ENCODE measurements at places on chromosomes 11 and 22.
A peak's percentile ranks its signal among the peaks of the same experiment; 100 is the strongest.

GRCh38 chr11:4684631-4685285 lies 12.9 kb downstream of the OR51E2 start:
- DNase-seq, result no peak

DNA sequence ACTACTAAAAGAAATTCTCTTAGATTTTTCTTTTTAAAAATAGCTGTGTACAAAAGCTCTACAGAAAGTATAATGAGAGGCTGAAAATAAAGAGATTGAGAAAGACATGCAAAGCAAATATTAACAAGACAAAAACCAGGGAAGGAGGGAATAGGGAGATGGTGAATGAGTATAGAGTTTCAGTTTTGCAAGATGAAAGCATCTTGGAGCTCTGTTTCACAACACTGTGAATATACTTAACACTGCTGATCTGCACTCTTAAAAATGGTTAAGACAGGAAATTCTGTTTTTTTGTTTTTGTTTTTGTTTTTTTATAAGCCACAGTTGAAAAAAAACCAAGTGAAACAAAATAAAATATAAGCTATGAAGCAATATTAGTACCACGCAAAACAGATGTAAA lies 5.5 kb downstream of the TMEM218 start:
- no peak for DNase-seq

DNA sequence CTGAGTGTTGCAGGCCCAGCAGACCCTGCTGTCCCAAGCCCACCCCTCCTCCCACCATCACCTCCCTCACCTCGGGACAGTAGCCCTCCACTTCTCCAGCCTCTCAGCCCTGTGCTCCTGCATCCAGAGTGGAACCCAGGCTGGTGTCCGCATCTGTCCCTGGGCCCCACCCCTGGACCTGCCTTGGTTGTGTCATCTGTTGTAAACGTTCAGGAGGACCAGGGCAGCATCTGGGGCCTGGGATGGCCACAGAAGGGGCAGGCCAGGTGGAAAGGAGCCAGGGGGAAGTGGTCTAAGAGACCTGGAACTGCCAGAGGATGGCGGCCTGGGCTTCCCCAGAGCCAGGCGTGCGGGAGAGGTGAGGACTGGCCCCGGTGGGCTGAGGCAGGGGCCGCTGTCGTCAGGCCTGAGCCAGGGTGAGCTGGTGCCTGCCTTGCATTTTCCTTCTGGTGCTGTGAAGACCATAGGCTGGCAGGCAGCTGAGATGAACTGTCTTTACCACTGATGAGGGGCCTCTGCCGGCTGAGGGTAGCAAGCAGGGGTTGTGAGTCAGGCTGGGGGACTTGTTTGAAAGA lies 26.1 kb upstream of the MGAT3 start:
- no peak for DNase-seq

DNA sequence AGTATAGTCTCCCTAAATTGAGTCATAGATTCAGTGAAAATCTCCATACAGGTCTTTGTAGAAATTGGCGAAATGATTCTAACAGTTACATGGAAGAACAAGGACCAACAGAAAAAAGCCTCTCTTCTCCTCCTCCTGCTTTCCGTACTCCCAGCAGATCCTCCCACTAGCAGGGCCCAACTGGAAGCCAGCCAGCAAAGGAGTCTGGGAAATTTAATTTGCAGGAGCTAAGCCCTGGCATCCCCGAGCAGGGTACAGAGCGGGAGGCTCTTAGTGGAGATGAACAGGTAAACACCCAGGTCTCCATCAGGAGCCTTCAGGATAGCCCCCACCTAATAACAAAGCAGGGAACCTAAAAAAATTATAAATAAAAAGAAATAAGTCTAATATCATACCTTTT lies 1473.8 kb downstream of the TBC1D22A start:
- DNase-seq, result no peak

DNA sequence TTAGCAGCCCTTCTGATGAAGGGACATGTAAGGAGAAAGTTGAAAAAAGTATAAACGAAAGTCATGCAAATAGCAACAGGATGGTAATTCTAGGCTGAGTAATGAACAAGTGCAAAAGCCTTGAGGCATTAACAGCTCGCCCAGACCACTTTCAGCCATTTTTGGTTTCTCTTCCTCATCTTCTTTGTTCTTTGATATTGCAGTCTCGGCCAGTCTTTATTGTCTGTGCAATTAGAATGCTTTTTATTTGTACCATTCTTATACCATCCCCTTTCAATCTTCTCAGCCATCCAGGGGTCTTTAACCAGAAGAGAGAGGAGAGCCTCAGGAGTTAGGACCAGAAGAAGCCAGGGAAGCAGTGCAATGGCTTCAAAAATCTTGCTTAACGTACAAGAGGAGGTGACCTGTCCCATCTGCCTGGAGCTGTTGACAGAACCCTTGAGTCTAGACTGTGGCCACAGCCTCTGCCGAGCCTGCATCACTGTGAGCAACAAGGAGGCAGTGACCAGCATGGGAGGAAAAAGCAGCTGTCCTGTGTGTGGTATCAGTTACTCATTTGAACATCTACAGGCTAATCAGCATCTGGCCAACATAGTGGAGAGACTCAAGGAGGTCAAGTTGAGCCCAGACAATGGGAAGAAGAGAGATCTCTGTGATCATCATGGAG lies 7.3 kb downstream of the TRIM34 start:
- no peak for DNase-seq

DNA sequence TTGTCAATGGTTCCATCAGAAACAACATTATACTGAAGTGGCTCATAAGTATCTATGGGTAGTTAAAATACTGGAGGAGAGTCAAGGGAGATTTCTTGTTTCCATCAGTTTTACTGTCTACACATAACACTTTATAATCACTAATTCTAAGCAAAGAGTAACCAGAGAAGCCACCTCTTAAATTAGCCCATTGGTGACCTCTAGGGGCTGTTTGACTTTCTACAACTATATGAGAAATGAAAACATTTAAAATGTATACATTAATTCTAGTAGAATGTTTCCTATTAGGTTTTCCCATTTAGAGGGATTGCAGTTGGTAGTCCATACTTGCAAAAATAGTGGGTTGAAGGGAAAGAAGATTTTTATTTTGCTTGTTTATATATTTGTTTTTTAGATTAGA lies 504.3 kb downstream of the FAM181B start:
- DNase-seq, result no peak

DNA sequence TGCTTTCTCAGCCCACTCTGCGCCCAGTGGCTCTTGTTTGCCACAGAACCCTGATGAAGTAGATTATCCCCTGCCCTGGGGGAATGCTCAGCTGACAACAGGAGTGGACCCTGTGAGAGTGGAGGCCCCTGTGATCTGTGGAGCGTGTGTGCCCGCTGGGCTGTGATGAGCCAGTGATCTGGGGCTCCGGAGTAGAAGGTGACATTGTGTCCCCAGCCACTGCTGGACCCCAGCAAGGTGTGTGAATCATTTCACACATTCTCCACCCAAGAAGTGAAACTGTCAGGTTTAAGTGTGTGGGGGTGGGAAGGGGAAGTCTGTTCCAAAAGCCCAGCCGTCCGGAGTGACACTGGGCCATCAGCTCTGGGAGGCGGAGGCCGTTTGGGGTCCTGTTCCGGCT lies 33.1 kb upstream of the GRAMD4 start:
- DNase-seq, result no peak

GRCh38 chr11:124359566-124359965 lies 24.7 kb downstream of the OR8B2 start:
- no peak for DNase-seq

DNA sequence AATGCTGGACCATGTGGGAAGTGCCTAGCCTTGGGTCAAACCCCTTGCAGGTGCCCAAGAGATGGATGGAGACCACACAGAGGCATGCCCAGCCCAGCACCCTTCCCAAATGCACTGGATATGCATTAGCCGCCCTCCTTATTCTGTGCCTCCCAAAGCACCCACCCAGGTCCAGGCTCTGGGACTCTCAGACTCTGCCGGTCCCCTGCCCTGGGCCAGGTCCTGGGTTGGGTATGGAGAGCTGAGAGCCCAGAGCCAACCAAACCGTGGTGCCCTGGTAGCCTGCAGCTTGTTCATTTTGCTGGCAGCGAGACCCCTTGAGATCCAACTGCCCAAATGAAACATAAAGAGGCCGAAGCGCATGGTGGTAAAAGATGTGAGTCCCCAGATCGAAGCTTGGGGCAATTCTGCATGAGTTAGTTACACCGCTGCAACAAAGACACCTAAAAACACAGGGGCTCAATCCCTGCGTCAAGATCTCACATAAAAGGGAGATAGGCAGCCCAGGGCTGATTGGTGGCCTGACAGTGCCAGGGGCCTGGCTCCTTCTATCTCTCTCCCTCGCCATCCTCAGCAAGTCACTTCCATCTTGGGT lies 61.5 kb downstream of the MYEOV start:
- no peak for DNase-seq

DNA sequence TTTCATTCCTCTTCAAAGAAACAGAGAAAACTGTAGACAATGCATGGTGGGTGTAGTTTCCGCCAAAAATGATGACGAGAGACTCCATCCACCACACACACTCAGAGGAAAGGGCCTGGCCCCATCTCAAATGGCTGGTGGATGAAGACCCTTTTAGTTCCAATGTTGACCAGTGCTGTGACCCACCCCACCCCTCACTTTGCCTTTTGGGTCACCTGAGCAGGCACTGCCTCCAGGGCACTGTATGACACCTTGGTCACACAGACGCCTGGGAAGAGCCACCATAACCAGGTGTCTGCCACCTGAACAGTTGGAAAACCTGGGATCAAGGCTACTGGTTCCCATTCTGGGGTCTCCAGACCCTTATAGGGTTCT lies 121.3 kb downstream of the MPPED1 start:
- no peak for DNase-seq

GRCh38 chr11:8006349-8006977 lies 19.3 kb downstream of the EIF3F start:
- peak; percentile 14 for DNase-seq

GRCh38 chr11:63736864-63737263 lies 31.7 kb downstream of the ZFTA start:
- DNase-seq, result no peak

DNA sequence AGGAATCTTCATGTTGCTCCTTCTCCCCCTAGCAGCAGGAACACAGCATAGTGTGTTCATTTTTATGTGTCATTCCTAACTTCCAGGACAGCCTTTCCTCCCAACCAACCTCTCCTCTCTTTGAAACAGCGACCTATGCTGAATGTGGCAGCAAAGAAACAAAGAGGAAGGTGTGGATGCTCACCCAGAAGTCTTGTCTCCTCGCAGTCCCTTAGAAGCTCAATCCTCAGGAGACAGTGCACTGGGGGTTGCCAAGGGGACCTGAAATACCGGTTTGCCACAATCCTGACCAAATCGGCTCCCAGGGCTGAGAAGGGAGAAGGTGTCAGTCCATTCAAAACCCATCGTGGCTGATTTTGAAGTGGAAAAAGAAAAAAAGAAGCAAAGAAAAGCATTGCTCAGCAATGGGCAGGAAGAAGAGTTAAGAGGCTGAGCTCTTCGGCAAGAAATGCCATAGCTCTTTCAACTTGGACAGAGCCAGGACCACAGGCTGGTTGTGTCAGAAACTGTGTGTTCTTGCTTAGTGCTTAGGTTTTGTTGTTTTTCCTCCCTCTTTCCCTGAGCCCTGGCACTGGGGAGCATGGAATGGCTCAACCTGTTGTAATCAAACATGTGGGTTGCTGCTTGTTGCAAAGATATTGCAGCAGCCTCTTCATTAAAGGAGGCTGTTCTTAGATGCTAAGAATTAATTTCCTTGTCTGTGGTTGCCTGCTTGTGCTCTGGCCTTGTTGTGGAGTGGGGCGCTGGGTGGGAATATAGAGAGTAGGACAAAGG lies 30.4 kb upstream of the TENM4 start:
- no peak for DNase-seq

DNA sequence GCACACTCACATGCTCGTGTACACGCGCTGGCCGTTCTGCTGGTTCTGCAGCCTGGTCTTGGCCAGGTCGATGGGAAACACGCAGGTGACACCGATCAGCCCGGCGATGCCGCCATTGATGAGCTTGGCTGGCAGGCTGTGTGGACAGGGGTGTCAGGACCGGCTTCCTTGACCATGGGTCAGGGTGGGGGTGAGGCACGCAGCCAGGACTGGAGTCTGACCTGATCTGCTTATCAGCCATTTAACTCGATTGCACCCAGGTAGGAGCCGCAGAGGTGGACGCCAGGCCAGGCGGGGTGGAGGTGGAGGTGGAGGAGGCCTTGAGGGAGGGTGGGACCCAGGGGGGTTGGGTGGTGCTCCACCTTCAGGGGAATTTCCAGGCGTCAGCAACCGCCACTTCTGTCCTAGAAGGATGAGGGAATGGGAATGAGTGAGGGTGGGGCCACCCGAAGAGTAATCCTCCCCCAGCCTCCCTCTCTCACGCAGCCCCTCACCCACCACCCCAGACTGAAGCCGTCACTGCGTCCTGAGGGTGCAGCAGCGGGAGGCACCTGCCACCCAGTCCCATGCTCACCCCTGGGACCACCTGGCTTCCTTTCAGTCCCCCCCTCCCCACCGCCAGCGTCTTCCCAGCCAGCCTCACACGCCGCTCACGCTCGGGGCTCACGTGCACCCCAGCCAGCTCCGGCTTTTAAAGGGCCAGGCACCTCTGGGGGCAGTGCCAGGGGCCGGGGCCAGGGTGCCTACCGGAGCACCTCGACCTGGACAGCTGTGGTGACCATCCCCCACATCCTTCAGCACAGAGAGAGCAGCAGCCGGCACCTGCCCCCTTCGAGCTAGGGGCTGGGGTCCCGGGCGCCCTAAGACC lies 3.1 kb downstream of the SLC25A22 start:
- DNase-seq, result no peak

DNA sequence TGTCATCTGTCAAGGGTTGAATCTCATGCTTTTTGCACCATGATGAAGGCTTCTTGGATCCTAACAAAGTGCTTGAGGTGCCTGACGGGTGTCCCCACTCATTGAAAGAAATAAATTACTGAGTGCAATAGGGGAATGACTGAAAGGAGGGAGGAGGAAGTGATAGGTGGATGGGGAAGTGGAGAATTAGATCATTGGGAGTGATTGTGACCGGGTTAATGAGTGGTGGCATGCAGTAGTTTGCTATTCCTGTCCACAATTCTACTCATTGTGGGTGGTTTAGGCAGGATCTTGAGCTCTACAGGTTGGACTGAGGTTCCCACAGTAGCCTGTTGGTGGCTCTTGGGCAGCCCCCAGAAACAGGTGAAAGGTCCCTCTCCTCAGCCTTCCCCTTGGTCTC lies 44.3 kb downstream of the THAP12 start:
- no peak for DNase-seq

GRCh38 chr11:46987183-46987582 lies 50.6 kb downstream of the CSTPP1 start:
- DNase-seq, result no peak

DNA sequence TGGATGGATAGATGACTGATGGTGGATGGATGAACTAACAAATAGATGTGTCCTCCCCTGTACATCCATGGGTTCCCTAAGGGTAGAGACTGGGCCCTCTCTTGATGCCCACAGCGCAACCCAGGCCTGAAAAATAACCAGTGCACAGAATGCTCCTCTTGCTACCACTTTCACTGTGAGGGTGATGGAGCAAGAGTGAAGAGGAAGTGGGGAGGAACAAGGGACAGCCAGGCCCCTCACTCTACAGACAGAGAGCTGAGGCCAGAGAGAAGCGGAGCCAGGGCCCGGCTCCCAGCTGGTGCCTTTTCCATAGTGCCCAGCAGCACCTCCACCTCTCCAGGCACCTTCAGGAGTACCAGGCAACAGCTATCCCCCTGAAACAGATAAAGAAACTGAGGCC lies 67.7 kb downstream of the THAP12 start:
- DNase-seq, result no peak
